ENCODE measurements at places on chromosomes 2 and 18. TPM values are rescaled to one million over a fixed set of nuclear protein-coding genes. Genes with fewer than 3 reads are reported as not detected.

DCC gene
- total RNA-seq: 4.5 TPM

ALPP gene
- total RNA-seq: 6.0 TPM

DYSF gene
- total RNA-seq: 41.2 TPM

CFAP65 gene
- total RNA-seq: 7.6 TPM

SEPTIN10 gene
- total RNA-seq: 86.9 TPM

AMER3 gene
- total RNA-seq: not detected

- DNase-seq: no peak
Measured at GRCh38 chr2:71685941-71686611, 232.7 kb downstream of the DYSF start.

DNA sequence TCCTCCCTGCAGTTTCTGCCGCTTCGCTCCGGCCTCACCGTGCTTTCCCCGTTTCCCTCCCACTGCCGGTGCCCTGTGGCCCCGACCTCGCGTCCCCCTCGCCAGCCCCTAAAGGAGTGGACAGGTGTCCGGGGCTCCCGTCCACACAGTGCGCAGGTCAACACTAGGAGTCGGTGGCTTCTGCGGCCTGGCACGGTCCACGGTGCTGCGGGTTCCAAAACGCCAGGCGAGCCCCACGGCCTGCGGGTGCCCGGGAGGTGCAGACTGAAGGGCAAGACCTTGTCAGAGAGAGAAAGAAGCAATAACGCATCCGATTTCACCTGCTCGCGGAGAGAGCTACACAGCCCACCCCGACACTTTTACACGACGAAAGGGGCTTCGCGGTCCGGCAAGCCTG is 588.7 kb upstream of the SALL3 start:
- DNase-seq: no peak

DNA sequence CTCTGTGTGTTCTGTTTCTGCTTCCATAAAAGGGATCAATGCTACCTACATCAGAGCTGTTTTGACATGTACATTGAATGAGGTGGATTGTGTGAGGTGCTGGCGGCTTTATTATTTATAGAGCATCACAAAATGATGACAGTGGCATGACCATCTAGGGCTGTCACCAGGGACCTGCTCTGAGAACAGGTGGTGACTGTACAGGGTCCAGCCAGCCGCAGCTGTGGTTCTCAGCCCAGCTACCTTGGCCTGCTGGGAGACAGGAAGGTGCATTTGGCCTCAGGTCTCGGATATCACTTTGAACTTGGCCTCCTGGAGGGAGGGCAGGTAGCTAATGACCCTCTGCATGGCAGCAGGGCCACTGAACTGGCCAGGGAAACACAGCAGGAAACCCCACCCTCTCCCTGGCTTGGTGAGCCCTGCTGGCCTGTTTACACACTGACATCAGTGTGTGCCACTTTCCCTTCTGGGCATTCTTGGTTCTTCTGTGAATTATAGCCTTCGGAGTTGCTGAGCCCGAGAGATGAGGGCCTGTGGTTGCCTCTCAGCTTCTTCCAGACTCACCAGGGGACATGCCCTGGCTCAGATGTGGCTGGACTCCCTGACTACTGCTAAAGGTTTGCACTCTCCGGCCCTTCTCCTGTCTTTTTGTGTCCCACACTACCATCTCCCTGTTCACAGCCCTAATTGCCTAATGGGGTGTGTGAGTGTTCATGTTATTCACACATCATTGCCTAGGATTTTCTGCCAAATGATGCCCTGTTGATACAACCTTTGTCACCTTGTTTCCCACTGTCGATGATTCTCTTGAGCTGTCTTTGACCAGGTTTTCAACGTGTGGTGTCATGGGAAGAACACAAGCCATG is 109.2 kb upstream of the RAB12 start:
- DNase-seq: no peak

GRCh38 chr2:216477283-216478035 is 21.2 kb upstream of the RPL37A start:
- no peak for DNase-seq

GRCh38 chr2:54599326-54599710 is 124.1 kb upstream of the EML6 start:
- no peak for DNase-seq

GRCh38 chr2:124834331-124834730 is 809.2 kb downstream of the CNTNAP5 start:
- DNase-seq: no peak

DNA sequence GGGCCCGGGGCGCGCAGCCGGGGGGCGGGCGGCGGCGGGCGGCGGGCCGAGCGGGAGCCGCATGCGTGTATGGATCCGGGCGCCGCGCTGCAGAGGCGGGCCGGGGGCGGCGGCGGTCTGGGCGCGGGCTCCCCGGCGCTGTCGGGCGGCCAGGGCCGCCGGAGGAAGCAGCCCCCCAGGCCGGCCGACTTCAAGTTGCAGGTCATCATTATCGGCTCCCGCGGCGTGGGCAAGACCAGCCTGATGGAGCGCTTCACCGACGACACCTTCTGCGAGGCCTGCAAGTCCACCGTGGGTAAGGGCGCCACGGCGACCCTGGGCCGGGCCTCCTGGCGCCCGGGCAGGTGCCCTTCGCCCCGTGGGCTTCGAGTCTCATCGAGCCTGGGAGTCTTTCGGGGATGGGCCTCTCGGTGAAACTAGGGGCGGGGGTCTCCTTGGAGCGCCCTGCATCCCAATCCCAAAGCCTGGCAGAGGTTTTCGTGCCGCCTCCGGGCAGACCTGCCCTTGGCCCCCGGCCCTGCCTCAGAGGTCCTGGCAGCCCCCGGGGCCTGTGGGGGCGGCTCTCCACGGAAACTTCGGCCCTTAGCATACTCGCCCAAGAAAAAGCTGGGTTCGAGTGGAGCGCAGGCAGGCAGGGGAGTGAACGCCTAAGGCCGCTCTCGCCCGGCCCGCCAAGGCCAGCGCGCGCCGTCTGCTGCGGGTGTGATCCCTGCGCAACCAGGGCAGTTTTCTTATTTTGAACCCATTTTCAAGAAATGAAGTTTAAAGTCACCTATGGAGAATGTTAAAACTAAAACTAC is 622 bp downstream of the RAB12 start:
- peak; percentile 57 for DNase-seq

GRCh38 chr18:6509417-6509816 is 94.7 kb upstream of the L3MBTL4 start:
- no peak for DNase-seq

GRCh38 chr2:219073413-219074129 is 12.8 kb upstream of the IHH start:
- no peak for DNase-seq

GRCh38 chr2:69789772-69790600 is 39.5 kb upstream of the GMCL1 start:
- no peak for DNase-seq

DNA sequence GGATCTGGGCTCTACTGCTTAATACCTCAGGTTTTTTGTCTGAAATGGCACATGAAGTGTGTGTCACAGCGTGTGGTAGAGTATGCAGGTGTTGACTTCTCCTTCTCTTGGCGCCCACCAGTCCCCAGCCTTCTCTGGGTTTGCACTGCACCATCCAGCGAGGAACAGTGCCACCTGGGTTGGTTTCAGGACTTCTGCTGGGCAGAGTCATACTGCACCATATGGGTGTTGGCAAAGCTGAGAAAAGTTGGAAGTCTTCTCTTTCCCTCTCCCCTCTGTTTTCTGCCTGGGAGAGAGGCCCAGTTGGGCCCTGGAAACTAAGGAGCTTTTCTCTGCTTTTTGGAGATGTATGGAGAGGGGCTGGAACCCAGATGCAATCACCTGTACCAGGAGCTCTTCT is 43.8 kb downstream of the TMEM185B start:
- no peak for DNase-seq

- DNase-seq: no peak
Measured at GRCh38 chr2:207810200-207810788, 40.6 kb upstream of the FZD5 start.

GRCh38 chr18:74477771-74478170 is 18.4 kb upstream of the CNDP2 start:
- DNase-seq: no peak

- DNase-seq: no peak
Measured at GRCh38 chr2:238615187-238615586, 188.5 kb downstream of the ASB1 start.

GRCh38 chr2:219254590-219255201 is 978 bp upstream of the TUBA4A start:
- DNase-seq: no peak

DNA sequence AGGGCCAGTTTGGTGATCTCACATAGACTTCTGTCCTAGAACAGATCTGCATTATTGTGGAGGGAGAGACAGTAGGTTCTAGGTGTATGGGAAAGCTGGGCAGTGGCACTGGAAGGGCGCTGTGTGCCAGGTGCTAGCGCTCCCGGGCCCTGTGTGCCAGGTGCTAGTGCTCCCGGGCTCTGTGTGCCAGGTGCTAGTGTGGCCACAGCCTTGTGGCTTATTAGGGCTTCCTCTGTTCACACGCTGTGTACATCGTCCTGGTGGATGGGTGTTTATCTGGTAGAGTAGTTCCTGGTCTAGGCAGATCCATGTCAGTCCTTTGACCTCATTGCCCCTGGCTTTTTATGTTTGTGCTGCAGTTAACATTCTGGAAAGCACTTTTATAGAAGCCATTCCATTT is 263.4 kb downstream of the AGAP1 start:
- DNase-seq: no peak

DNA sequence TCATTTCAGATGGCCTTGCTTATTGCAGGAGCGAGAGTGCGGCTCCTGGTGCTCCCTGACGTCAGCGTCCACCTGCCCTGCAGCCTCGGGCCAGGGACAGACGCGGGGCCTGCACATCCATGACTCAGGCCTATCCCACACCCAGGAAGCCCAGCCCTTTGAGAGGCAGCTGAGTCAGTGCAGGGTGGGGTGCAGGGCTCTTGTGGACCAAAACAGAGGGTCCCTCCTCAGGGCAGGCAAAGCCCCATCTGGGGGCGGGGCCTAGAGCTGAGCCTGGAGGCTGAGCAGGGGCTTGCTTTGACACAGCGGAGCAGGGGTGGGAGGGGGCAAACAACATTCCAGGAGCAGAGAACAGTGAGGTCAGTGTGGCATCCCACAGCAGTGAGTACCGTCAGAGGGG is 7.7 kb upstream of the ARHGEF4 start:
- peak; percentile 27 for DNase-seq

DNA sequence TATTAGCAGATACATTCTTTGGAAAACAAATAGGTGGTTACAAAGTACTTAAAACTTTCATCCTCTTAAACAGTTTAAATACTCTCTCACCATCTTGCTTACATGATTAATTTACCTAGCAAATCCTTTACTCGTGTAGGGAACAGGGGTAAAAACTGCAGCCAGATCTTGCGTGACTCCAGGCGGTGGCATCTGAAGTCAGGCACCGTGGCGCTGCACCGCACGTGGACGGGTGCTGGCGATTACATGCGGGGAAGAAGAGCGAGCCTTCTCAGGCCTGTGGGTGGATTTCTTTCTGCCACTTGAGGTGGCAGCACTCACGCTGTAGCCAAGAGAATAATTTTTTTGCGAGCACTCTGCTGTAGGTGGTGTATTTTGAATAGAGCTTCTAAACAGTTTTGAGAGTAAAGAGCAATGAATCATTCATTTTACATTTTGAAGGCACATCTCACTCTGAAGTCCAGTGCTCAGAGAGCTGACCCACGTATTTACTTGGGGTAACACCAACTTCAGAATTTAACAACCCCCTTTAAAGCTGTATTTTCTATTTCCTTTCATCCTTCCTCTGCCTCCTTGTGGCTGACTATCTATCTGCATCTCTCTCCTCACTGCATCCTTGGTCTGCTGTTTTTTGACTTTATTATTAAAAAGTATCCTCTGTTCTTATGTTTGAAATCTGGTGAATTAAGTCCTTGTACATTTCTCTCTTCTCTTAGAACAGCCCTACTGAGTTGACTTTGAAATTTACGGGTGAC is 68.9 kb downstream of the EPAS1 start:
- DNase-seq: no peak

GRCh38 chr2:177551989-177552421 is 159.4 kb downstream of the AGPS start:
- peak; percentile 75 for DNase-seq

DNA sequence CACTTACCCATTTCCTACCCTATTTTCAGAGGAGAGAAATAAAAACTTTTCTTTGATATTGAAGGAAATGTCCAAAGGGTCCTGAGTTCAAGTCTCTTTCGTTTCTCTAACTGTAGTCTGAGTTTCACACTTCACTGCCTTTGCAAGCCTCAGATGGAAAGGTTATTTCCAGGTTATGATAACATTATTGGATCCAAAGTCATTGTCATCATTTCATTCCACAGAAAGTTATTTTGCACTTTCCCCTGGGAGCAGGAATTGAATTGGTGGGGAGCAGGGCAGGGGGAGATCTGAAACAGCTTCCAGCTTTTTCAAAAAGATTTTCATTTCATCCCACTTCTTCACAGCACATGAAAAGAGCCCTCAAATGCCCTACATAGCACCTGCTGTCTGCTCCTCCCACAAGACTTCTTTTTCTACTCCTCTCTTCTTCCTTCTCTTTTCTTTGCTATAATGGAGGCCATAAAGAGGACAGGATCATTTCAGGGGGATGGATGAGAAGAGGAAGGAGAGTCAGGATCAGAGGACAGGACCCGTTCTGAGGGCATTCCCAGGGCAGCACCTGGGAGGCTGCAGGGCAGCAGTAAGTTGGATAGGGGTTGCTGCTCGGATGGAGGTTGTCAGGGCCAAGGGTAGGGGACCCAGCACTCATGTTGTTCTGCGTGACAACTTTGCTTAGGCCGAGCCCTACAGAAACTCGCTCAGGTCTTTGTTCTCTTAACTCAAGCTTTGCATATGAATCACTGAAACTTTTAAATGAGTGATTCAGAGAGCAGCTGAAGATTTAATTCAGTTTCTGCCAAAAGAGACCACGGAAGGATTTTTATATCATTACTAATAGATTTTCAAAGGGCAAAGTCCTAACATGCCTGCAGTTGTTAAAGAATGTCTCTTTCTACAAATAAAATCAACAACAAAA is 11.4 kb upstream of the GALNT5 start:
- no peak for DNase-seq

DNA sequence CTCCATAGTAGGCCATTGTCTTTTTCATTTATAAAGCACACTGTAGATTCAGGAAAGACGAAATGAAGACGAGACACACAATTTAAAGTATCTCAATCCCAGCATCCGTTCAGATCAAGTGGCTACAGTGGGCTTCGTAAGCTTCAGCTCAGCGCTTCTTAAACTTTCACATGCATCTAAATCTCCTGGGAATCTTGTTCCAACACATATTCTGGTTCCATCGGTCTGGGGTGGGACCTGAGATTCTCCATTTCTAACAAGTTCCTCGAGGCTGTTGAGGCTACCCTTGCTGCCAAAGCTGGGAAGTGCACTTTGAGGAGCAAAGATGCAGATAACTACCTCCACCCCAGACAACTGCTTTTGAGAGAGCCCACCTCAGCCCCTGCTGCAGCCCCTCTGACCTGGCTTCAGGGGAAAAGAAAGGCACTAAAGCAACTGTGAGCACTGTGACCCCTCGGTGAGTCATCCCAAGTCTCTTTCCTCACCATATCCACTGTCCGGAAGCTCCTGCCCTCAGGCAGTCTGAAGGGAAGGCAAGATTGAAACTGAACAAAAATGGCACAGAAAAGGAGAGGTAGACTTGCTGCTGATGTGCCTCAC is 201.1 kb upstream of the FBXO11 start:
- no peak for DNase-seq

All from lower lobe of right lung (tissue), 2 donors.